ENCODE measurements at places on chromosomes 5 and 9.

- DNase-seq = no peak
These were observed 13.0 kb downstream of the SEPTIN8 start for GRCh38 chr5:132764051-132764450.

- DNase-seq = no peak
These were observed 170.7 kb downstream of the MAPKAP1 start for GRCh38 chr9:125536167-125536772.

- peak; percentile 41 for DNase-seq
These were observed 8.7 kb upstream of the AHRR start for GRCh38 chr5:312845-313244.

DNA sequence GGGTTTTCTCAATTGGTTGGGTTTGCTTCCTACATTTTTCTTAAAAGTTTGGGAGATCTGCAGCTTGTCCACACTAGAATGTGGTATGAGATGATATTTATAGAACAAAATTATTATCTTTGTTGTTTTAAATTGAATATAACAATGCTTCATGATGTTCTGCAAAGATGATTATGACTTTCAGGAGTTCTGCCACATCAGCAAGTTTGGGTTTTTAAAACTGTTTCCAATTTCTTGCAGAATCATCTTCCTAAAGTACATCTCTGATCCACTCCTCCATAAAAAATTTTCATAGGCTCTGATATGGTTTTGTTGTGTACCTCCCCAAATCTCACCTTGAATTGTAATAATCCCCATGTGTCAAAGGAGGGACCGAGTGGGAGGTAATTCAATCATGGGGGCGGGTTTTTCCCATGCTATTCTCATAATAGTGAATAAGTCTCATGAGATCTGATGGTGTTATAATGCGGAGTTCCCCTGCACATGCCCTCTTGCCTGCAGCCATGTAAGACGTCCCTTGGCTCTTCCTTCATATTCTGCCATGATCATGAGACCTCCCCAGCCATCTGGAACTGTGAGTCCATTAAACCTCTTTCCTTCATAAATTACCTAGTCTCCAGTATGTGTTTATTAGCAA lies 119.1 kb upstream of the PTGER4 start:
- no peak for DNase-seq

DNA sequence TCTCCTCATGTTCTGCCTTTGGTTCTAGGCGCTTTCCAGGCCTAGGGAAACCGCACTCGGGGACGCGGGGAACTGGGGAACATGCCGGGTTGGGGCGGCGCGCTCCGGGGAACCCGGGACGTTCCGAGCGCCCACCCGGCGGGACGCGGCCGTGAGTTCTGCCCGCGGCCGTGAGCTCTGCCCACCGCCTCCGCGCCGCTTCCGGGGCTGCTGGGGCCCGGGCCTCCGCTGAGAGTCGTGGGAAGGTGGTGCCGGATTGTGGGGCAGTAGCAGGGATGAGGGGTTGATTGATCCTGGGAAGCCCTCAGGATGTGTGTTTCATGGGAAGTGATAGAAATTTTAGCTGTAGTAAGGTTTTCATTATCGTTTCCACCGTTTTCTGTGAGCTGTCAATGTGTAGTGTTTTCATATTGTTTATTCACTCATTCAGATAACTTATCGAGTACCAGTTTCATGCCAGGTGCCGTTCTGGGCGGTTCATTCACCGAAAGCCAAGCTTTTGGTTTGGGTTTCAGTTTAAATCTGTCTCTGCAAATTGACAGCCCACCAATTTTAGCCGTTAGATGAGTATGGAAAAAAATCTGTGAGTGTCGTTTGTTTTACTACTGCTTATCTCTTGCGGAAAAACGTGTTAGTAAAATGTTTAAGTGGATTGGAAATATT lies 657 bp downstream of the MTRR start:
- DNase-seq = no peak

DNA sequence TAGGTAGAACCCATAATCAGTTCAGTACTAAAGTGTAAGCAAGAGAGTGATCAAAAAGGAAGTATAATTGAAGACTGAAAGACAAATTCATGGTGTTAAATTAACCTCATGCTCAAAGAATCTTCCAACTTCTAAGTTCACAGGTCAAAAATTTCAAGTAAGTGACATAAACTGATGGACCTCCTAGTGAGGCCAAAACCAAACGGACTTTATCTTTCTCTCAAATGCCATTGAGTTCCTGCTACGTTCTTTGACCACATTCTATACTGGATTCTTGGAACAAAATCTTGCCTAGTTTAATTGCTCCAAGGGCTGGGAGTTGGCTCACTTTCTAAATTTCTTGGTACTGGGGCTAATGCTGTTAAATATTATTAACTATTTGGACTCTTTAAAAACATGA lies 794.9 kb downstream of the TLE4 start:
- no peak for DNase-seq

GRCh38 chr5:103263054-103263453 lies 4.5 kb downstream of the MACIR start:
- DNase-seq = peak; percentile 18

DNA sequence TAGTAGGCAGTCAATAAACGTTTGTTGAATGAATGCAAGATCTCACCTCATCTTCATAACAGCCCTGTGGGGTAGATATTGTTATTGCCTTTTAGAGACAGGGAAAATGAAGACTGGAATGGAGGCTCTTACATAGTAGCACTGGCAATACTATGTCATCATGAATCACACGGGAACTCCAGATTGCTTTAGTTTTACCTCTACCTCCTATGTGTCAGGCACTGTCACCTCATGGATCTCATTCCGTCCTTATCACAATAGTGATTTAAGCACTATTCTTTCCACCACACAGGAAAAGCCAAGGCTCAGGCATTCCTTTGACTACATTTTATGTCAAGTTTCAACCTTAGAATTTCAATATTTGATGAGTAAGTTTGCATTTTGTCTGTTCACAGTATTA lies 2.9 kb upstream of the EPB41L4B start:
- no peak for DNase-seq

DNA sequence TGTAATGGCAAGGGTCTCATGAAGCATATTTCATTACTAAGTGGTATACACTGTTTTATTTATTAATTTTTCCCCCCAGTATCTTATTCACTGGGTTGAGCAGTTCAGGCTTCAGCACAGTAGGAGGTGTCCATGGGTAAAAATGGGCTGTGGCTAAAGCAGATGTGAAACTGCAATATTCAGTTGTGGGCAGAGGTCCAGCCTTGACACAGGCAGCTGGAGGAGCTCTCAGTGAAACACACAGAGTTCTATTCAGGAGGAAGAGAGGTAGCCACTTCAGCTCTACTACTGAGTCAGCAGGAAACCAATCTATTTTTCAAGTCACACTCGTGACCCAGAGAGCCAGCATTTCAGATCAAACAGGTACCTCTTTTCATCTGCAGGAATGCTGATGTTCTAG lies 418.3 kb downstream of the CDH10 start:
- DNase-seq = peak; percentile 24

GRCh38 chr5:143245929-143246561 lies 157.4 kb downstream of the NR3C1 start:
- peak; percentile 89 for DNase-seq

DNA sequence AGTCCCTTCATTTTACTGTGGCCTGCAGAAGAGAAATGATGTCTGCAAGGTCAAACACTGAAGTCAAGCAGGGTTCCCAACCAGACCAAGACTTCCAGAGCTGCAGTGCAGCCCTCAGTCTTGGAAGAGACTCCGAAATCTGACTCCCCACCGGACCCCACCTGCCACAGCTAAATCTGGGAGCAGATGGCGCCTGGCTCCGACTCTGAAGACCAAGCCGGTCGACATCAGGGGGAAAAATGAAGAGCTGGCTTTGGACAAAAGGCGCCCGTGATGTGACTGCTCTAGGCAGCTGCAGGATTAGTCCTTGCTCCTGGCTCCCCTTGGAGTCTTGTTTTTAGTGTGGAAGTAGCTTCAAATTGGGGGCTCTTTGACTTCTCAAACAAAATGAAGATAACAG lies 72.4 kb upstream of the ZNF622 start:
- no peak for DNase-seq

GRCh38 chr5:103424026-103424425 lies 138.6 kb downstream of the NUDT12 start:
- no peak for DNase-seq

GRCh38 chr9:33471361-33471760 lies 2.4 kb downstream of the NOL6 start:
- DNase-seq = no peak

GRCh38 chr9:78033870-78034269 lies 2.3 kb upstream of the GNAQ start:
- no peak for DNase-seq

DNA sequence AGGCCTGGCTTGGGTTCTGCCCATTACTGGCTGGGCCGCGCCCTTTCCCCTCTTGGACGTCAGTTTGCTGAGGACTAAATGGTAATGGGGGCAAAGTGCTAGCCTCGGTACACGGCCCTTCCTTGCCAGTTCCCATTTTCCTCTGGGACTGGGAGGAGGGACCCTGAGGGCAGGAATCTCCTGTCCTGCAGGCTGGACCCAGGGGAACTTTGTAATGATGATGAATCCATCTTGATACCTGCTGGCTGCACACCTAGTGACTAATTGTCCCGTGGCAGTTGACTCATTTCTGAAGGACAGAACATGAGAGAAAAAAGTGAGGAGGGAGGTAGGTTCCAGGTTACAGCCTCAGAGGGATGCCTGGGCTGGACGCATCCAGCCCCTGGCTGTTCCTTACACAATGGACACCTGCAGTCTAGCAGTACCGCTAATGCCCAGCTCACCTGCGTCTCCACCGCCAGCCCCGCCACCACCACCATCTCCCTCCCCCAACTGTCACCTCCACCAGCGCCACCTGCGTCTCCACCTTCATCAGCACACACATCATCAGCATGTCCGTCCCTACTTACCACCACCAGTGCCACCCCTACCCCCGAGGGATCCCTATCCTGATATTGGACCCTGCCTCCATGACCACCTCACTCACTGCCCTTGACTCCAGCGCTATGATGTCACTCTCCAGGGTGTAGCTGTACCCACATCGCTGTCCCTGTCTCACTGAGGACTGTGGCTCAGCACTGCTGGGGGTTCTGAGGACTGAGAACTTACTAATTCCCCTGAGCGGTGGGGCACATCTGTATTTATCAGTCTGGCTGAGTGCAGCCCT lies 4.3 kb downstream of the CDHR2 start:
- DNase-seq = no peak

- DNase-seq = no peak
These were observed 89.5 kb downstream of the PHF2 start for GRCh38 chr9:93665637-93666438.

DNA sequence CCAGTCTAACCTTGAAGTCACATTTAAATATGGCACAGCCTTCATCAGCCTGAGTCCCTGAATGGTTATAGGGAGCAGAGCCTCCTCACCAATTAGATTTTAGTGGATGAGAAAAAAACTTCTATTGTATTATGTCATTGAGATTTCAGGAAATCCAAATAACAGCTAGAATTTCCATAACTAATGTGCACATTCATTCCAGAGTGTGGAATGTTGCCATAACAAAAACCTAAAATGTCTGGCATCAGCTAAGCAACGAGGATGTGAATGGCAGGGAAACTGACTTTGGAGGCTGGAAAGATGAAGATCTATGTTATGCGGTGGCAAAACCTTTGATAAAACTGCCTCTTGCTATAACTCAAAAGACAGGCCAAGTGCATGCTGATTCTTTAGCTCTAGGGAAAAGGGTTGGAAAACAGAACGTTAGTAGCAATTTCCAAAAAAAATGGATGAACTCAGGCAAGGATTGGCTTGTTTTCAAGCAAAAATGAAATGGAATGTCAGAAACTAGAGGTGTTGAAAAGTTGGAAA lies 91.3 kb upstream of the NFIB start:
- DNase-seq = no peak

DNA sequence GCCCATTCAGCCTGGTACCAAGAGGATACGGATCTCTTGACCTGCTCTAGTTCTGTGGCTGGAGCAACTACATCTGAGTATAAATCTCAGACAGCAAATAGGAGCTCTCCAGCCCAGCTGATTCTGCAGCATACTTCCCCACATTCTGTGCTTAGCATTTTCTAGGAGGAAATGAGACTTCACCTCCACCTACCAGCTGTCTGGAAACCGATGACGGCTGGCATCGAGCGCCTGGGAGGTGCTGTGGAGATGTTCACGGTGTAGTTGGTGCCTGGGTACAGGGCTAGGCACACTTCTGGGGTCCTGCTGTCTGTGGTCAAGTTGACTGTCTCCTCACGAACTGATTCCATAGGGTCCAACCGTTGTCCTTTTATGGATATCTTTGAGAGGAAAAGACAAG lies 63.6 kb downstream of the SUSD1 start:
- DNase-seq = no peak

GRCh38 chr9:76342858-76343257 lies 51.4 kb downstream of the RFK start:
- no peak for DNase-seq

GRCh38 chr5:137516251-137516797 lies 17.2 kb upstream of the SPOCK1 start:
- DNase-seq = no peak

- no peak for DNase-seq
These were observed 13.5 kb downstream of the B4GALT1 start for GRCh38 chr9:33153666-33154065.

GRCh38 chr5:116386633-116387032 lies 188.0 kb downstream of the SEMA6A start:
- no peak for DNase-seq

GRCh38 chr5:73544429-73545402 lies 20.7 kb downstream of the ANKRA2 start:
- DNase-seq = no peak

GRCh38 chr9:127347831-127348776 lies 48.9 kb upstream of the SLC2A8 start:
- DNase-seq = peak; percentile 50

GRCh38 chr5:149407323-149408251 lies 28.5 kb upstream of the IL17B start:
- peak; percentile 38 for DNase-seq

GRCh38 chr5:127762412-127762811 lies 59.2 kb downstream of the CCDC192 start:
- no peak for DNase-seq

GRCh38 chr9:107067739-107068416 lies 204.9 kb downstream of the ZNF462 start:
- no peak for DNase-seq

- no peak for DNase-seq
These were observed 2.4 kb downstream of the POLR3G start for GRCh38 chr5:90477073-90477472.

DNA sequence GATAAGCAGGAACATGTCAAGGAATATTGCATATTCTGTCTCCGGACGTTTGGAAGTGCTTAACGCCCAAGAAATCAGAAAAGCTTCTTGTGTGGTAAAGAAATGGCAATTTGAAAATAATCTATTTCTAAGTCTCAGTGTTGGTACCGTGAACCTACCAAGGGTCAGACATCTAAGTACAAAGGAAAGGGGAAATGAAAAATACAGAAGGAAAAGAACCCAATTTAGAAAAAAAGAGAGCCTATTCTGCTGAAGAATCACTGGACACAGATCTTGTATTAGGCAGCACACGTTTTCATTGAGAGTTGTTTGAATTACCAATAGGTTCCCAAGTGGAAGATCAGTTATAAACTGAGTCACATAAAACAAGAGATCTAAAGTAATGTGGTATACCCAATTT lies 46.9 kb upstream of the CEP78 start:
- DNase-seq = no peak

DNA sequence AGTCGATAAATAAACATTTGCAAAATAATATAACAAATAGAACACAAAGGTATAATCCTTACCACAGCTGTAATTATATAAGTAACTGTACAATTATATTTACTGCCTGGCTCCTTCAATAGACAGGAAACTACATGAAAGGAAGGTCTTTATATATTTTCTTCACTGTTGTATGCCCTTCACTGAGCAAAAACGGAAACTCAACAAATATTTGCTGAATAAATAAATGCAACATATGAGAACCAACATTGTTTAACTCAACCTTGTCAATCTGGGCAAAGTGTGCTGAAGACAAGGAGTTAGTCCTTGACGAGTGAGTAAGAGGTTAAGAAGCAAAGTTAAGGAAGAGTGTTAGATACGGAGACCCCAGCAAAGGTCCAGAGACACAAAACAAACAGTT lies 22.6 kb downstream of the PSMD5 start:
- DNase-seq = no peak
